ENCODE measurements at places on chromosomes 3 and 15.
A peak's percentile ranks its signal among the peaks of the same experiment; 100 is the strongest.

DNA sequence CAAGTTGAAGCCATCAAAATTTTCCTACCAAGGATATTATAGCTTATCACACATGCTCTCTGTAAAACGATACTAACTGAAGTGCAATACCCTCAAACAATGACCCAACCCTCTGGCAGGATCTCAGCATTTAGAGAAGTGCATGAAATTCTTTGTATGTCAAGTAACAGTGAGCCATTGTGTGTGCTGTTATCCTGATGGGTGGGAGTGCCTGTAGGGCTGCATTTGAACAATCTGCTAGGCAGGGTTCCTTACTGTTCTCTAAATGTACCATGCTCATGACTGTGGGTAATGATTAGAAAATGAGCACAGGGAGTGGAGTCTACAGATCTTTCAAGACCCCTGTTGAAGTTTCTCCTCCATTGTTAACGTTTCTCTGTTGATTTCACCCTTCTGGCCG lies 398.1 kb downstream of the NSUN3 start:
- no peak for DNase-seq

DNA sequence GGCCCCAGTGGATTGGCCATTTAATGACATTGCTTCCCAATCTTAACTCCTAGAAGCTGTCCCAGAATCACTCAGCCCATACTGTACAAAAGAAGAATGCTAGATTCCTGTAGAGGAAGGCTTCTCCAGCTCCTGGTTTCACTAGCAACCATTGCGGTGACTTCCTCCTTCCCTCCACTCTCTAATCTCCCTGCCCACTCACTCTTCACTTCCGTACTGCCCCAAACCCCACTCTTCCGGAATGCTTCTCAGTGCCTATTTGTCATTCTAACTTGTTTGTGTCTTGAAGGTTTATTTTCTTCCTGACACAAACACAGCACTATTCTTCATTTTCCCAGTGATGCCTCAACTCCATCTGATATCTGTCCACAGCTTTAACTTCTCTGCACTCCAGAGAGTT lies 97.1 kb upstream of the SPATA16 start:
- no peak for DNase-seq

DNA sequence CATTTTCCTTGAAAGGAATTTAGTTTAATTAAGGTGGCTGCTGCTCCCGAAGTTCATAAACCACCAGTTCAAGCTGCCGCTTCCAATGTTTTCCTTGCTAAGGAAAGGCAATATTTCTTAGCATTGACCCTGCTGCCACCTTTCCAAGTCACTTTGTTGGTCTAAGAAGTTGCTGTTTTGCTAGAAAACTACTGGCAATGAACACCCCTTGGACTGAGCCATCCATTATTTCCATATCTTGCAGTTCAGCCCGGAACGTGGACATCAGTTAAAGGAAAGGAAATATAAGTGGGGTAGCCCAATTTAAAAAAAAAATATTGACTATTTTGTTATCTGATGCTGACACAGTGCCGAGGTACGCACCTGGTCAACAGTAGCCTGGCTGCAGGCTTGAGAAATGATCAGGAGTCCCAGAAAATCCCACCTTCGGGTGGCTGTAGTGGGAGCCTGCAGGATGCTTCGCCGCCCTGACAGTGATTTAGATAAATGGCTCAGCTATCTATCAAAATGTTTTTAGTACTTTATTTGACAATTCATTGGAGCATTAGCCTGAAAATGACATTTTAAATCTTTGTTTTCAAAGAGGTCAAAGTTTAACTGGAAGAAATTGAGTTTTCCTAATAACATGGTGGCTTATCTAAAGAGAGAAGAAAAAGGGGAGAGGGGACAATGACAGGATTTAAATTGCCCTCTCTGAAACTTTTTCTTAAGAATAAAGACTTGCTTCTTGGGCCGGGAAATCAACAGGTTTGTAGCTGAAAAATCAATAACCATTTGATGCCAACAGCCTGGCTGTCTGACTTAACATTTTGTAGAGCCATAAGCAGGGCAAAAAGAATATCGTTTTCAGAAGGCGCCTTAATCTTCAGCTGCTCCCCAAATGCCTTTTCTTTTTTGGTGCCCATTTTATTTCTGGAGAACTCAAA lies 1.6 kb downstream of the RARB start:
- DNase-seq = peak; percentile 52

DNA sequence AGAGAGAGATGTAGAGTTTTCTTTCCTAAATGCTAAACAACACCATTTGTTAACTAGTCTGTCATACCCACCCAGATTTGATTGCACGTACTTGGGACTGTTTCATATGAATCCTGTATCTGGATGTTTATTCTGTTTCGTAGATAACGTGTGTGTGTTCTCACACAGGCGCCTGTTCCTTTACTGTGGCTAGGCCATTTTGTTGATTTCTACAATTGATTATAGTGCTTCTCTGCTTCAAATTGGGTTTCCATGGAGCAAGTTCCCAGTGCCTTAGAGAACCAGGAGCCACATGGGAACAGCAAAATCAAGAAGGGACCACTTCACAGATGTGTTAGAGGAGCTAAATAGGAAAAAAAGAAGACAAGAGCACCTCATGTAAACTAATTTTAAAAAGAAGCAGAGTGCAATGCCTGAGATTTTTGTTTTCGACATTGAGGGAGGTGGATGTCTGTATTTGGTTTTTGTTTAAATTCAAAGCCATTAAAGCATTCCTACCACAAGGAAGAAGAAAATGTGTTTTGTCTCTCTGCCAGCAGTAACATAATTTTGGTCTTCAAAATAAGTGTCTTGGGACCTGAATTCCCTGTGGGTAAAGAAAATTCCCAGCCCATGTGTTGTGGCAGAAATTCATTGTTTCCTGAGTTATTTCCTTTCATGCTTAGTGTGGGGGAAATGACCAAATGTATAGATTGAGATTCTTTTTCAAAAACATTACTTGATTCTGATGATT lies 424.0 kb upstream of the C2CD4B start:
- DNase-seq = no peak

- peak; percentile 8 for DNase-seq
Observed at GRCh38 chr3:58962816-58963215, 87.0 kb downstream of the CFAP20DC start.

DNA sequence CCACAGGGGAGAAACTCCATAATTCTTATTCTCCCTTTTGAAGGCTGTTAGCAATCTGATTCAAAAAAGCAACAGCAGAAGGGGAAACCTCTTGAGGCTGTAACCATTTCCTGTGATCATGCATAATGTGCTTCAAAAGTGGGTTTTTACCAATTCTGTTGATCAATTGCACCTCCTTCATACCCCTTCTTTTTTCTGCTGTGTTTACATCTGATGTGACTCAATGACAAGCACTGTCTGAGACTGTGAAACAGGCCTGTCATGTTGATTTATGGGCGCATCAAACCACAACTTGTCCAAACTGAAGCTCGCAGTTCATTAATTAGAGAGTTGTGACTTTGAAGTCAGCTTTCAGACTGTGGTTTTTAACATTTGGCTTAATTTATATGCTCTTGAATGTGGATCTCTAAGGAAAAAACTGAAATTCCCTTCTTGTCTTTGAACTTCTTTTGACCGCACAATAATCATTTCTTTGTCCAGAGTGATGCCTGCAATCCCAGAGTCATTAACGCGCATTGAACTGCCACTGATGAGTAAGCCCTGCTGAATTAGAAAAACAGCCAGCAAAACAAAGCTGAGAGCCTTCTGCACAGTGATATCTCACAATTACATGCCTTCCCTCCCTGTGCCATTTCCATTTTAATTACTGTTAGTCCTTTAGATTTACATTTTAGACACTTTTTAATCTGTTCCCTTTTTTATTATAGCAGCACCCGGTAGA lies 532.8 kb downstream of the FOXP1 start:
- DNase-seq = peak; percentile 71

DNA sequence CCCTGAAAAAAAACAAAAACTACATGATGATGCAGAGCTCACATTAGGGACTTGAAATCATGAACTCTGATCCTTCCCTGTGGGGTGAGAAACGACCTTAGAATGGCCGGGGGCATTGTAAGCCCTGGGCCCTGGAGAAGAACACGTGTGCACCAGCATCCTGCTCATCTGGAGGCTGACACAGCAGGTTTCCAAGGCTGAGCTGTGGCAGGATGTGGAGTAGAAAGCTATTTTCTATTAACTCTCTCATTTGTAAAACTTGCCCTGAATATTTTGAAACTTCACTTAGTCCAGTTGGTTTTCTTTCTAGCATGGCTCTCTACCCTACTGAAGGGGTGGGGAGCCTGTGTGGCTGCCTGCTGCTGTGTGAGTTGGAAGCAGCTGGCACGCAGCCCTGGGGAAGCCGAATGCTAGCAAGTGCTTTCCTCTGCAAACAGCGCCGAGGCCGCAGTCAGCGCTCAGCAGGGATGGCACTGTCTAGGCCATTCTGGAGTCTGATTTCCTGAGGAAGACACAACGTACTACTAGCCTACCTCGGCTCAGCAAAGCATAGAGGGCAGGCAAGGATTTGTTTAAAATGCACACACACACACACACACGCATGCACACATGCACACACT lies 58.0 kb downstream of the GABRG3 start:
- peak; percentile 37 for DNase-seq

All from NCI-H69 (cell line).